ENCODE measurements at places on chromosomes 7 and 10. TPM values are rescaled to one million over a fixed set of nuclear protein-coding genes. Genes with fewer than 3 reads are reported as not detected.

- peaks cover 24% of the 10 kb centered on the region for H3K4me1 ChIP-seq
- peak overlapping the region; percentile 34 for H3K27ac ChIP-seq
- H3K27me3 ChIP-seq: no peaks in the 10 kb centered on the region
- H3K36me3 ChIP-seq: no peaks in the 10 kb centered on the region
- no peak for DNase-seq
- H3K4me3 ChIP-seq: no peak overlapping the region
Measured at GRCh38 chr10:96270571-96270970, 798 bp downstream of the BLNK start.

The FUOM gene
- total RNA-seq: 12.2 TPM

DNA sequence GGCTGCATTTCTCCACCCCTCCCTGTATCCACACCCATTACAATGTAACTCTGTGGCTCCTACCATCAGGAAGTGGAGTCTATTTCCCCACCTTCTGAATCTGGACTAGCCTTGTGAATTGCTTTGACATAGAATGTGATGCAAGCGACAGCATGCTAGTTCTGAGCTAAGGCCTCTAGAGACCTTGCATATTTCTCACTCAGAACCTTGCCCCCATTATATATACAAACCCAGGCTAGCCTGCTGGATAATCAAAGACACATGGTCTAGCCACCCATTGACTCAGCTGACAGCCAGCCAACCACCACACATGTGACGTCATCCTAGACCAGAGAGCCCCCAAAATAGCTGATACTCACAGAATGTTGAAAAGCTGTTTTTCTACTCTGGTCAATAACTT is 77.9 kb downstream of the CCDC71L start:
- H3K36me3 ChIP-seq: no peaks in the 10 kb centered on the region

- no peak for DNase-seq
- H3K27me3 ChIP-seq: no peaks in the 10 kb centered on the region
- no peaks in the 10 kb centered on the region for H3K36me3 ChIP-seq
- no peak overlapping the region for H3K4me3 ChIP-seq
Measured at GRCh38 chr7:34652809-34653208, 5.2 kb upstream of the NPSR1 start.

The COL28A1 gene
- 15.1 TPM for total RNA-seq

GRCh38 chr7:149562602-149563001 is 65.0 kb upstream of the ZNF746 start:
- H3K27me3 ChIP-seq: no peaks in the 10 kb centered on the region
- no peak overlapping the region for H3K4me3 ChIP-seq
- DNase-seq: no peak
- H3K27ac ChIP-seq: no peak overlapping the region
- peaks cover 30% of the 10 kb centered on the region for H3K4me1 ChIP-seq

- no peak overlapping the region for H3K27ac ChIP-seq
- no peak for DNase-seq
- H3K4me1 ChIP-seq: peaks cover 22% of the 10 kb centered on the region
- no peak overlapping the region for H3K4me3 ChIP-seq
- no peaks in the 10 kb centered on the region for H3K36me3 ChIP-seq
Measured at GRCh38 chr7:151412318-151412717, 2.5 kb upstream of the WDR86 start.

DNA sequence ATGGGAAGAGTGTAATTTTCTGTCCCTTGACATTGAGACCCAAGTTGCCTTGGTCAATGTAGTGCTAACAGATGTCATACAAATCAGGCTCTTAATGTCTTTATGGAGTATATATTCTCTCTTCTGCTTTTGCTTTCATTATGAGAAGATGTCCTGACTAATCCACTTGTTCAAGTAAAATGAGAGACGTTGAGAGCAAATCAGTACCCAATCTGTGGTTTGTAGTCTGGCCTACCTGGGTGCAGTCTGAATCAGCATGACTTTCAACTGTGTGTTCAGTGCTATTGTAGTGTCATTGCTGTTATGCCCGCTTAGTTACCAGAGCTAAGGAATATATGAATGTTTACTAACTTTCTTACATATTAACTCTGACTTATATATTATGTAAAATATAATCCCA is 612.4 kb downstream of the ANKRD7 start:
- no peak for DNase-seq
- H3K4me1 ChIP-seq: no peaks in the 10 kb centered on the region
- H3K36me3 ChIP-seq: no peaks in the 10 kb centered on the region

GRCh38 chr7:23211589-23211988 is 29.7 kb downstream of the NUP42 start:
- no peaks in the 10 kb centered on the region for H3K27me3 ChIP-seq
- no peaks in the 10 kb centered on the region for H3K4me1 ChIP-seq
- no peak overlapping the region for H3K4me3 ChIP-seq
- H3K27ac ChIP-seq: no peak overlapping the region
- H3K36me3 ChIP-seq: no peaks in the 10 kb centered on the region

DNA sequence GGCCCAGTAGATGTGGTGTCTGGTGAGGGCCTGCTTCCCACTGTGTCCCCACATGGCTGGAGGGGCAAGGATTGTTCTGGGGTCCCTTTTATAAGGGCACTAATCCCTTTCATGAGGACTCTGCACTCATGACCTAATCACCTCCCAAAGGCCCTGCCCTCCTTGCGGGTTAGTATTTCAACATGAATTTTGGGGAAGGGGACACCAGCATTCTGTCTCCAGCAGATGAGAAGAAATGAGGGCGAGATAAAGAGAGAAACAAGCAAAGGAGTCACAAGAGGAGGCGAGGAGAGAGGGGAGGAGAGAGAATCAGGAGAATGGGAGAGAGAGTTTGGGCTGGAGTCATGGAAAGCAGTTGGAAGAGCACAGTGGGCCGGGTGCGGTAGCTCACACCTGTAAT is 83.7 kb downstream of the C10orf105 start:
- H3K4me3 ChIP-seq: no peak overlapping the region
- H3K27me3 ChIP-seq: no peaks in the 10 kb centered on the region
- H3K4me1 ChIP-seq: peaks cover 34% of the 10 kb centered on the region
- H3K27ac ChIP-seq: no peak overlapping the region
- H3K36me3 ChIP-seq: no peaks in the 10 kb centered on the region
- DNase-seq: no peak

GRCh38 chr10:93039721-93040120 is 20.9 kb upstream of the CYP26C1 start:
- no peak for DNase-seq
- peaks cover 4% of the 10 kb centered on the region for H3K36me3 ChIP-seq
- H3K4me1 ChIP-seq: no peaks in the 10 kb centered on the region
- no peaks in the 10 kb centered on the region for H3K27me3 ChIP-seq

DNA sequence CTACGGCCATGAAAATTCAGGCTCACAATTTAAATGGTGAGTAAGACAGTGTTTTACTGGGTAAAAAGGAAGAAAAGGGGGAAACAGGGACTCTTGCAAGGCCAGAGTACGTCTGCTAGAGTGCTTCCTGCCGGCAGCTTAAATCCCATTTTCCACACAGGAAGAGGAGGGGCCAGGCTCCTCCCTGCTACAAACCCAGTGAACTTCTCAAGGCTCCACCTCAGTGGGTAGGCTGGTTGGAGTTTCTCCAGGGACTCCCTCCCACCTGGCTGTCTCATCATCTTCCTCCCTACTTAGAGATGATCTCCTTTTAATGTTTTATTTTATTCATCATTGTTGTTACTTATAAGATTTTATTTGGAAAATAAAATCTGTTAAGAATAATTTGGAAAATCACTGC is 62.6 kb upstream of the SEMA3C start:
- H3K27ac ChIP-seq: no peak overlapping the region
- peaks cover 6% of the 10 kb centered on the region for H3K4me1 ChIP-seq
- H3K4me3 ChIP-seq: no peak overlapping the region
- H3K36me3 ChIP-seq: no peaks in the 10 kb centered on the region

GRCh38 chr10:131556897-131557495 is 245.5 kb upstream of the TCERG1L start:
- no peak overlapping the region for H3K27ac ChIP-seq
- no peaks in the 10 kb centered on the region for H3K36me3 ChIP-seq
- H3K4me3 ChIP-seq: no peak overlapping the region
- H3K27me3 ChIP-seq: peaks cover 56% of the 10 kb centered on the region
- no peaks in the 10 kb centered on the region for H3K4me1 ChIP-seq
- DNase-seq: no peak

The PHYHIPL gene
- total RNA-seq: 0.52 TPM

GRCh38 chr10:60604342-60604741 is 173.9 kb upstream of the CDK1 start:
- H3K36me3 ChIP-seq: no peaks in the 10 kb centered on the region
- H3K27ac ChIP-seq: no peak overlapping the region
- no peak for DNase-seq
- no peak overlapping the region for H3K4me3 ChIP-seq

DNA sequence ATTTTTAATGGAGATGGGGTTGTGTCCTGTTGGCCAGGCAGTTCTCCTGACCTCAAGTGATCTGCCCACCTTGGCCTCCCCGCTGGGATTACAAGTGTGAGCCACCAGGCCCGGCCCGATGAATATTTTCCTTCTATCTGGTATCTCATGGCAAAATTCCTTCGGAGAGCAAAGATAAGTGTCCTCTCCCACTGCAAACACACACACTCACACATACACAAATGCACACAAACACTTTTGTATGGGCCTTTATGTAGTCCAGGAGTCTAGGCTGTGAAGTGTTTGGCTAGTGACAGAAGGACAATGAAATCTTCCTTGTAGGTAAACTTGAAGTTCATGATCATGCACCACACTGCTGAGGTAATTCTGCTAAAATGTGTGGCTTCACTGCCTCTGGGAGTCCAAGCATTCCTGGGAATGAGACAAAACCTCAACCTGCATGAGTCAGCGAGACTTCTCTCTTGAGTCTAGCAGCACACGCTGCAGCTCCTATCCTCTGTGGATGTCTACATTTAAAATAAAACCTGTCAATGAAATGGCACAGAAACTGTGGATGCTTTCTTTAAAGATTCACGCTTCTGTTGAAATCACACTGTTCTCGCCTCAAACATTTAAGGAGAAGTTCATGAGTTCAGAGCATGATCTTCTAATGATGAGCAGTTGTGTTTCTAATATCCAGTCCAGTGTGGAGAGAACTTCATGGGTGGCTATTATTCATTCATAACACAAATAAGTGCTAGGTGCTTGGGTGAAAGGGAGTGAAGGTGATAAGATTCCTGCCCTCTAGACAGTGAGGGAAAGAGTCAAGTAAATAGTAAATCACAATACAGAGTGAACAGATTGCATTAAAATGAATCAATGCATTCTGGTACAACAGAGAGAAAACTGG is 96.5 kb downstream of the NRP1 start:
- H3K4me3 ChIP-seq: no peak overlapping the region
- no peaks in the 10 kb centered on the region for H3K36me3 ChIP-seq
- peaks cover 43% of the 10 kb centered on the region for H3K4me1 ChIP-seq
- no peaks in the 10 kb centered on the region for H3K27me3 ChIP-seq
- H3K27ac ChIP-seq: no peak overlapping the region

The TFEC gene
- total RNA-seq: 1.5 TPM

- peaks cover 15% of the 10 kb centered on the region for H3K4me1 ChIP-seq
- no peak overlapping the region for H3K4me3 ChIP-seq
- peaks cover 50% of the 10 kb centered on the region for H3K36me3 ChIP-seq
- H3K27ac ChIP-seq: no peak overlapping the region
- no peaks in the 10 kb centered on the region for H3K27me3 ChIP-seq
Measured at GRCh38 chr10:24519950-24520349, 203.7 kb downstream of the ARHGAP21 start.

GRCh38 chr7:134451656-134452055 is 7.2 kb downstream of the AKR1B1 start:
- no peak overlapping the region for H3K27ac ChIP-seq
- H3K4me1 ChIP-seq: peaks cover 28% of the 10 kb centered on the region
- no peaks in the 10 kb centered on the region for H3K27me3 ChIP-seq
- no peak overlapping the region for H3K4me3 ChIP-seq
- no peak for DNase-seq
- H3K36me3 ChIP-seq: peaks cover 46% of the 10 kb centered on the region

The TMEM236 gene
- 0.99 TPM for total RNA-seq

GRCh38 chr7:98697485-98698240 is 80.6 kb downstream of the NPTX2 start:
- H3K27me3 ChIP-seq: peaks cover 5% of the 10 kb centered on the region
- H3K36me3 ChIP-seq: no peaks in the 10 kb centered on the region
- no peak overlapping the region for H3K4me3 ChIP-seq
- no peaks in the 10 kb centered on the region for H3K4me1 ChIP-seq
- DNase-seq: no peak

All from esophagus muscularis mucosa (tissue), 4 donors.